ELF-1 (cell line): ENCODE measurements at places on chromosomes 1 and 21.

DNA sequence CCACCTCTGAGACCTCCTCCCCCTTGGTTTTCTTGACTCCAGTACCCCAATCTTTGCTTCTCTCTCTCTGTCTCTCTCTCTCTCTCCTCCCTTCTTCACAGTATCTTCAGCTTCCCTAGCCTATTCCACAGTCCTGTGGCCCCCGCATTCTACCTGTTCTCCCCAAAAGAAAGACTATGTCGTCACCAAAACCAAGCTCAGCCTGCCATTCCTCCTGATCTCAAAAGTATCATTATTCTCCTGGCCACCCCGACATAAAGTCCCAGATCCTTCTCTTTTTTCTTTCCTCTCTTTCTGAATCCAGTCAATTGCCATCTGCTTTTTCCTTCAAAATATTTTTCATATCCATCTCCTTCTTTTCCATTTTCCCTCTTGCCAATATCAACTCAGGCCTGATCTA, 23.7 kb upstream of the KHDRBS1 start:
- no peak for DNase-seq

DNA sequence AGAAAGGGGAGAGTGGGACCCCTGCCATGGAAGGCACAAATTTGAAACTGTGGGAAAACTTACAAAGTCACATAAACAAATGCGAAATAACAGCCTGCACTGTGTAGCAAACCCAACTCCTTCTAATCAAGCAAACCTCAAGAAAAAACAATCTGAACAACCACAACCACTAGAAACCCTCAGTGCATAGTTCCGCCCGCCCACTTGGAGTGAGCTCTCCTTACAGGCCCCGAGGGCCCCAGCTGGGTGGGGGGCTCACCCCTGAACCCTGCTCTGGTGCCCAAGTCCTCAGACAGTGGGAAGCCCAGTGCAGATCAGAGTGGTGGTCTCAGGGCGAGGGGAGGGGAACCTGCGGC, 931 bp upstream of the MXRA8 start:
- DNase-seq, result no peak

GRCh38 chr1:15994590-15995351, 9.3 kb upstream of the SRARP start:
- DNase-seq, result peak; percentile 62

GRCh38 chr1:15212954-15213291, 34.1 kb upstream of the FHAD1 start:
- no peak for DNase-seq

DNA sequence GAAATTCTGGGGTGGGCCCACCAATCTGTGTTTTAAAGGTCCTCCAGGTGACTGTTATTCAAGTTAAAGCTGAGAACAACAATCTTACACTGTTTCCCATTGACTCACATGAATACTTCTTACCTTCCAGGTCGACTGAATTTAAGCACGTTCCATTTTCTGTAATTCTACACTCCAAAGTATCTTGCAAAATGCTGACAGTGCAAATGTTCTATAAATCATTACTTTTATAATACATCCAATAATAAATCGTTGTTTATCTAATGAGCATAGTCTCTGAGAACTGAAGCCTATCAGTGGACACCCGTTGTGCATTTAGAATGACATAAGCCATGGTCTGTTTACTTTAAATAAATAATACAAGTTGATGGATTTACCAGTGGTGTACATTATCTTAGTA, 75.8 kb upstream of the FMO3 start:
- DNase-seq, result no peak

GRCh38 chr1:234839663-234840062, 229.7 kb upstream of the IRF2BP2 start:
- no peak for DNase-seq

- no peak for DNase-seq
Observed at GRCh38 chr1:151156515-151156819, at the start of gene TNFAIP8L2. Gene TNFAIP8L2, plus strand, starts transcription at chr1:151156649. Its CDS starts 2,049 bp downstream, at chr1:151158698.

- no peak for DNase-seq
Observed at GRCh38 chr1:168824418-168825065, 95.5 kb upstream of the DPT start.

DNA sequence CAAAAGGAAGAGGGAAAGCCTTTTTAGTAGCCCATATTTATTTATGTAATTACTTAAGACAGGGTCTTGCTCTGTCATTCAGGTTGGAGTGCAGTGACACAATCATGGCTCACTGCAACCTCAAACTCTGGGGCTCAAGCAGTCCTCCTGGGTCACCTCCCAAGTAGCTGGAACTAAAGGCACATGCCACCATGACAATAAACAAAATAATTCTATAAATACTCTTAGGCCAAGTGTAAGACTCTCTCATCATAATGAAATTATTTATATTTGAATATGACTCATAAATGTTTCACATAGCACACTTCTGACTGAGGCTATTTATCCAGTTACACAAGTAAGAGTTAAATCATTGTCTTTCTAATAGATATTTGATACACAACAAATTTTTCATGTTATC, 314.7 kb downstream of the AMY1C start:
- no peak for DNase-seq

DNA sequence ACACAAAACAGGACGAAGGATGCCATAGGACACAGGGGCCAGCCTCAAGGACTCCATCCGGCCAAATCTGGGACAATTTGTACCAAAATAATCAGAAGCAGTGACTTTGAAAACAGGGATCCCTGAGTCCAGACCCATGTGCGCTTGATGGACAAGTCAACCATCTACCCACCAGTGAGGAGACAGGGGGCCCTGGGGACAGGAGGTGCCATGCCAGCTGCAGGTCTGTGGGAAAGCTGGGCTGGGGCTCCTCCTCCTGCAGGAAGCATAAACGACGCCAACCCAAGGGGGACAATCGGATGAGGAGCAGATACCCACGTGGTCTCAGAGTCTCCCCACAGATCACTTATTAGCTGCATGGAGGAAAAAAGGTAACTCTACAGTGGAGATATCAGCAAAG, 50.6 kb downstream of the NPHP4 start:
- no peak for DNase-seq

DNA sequence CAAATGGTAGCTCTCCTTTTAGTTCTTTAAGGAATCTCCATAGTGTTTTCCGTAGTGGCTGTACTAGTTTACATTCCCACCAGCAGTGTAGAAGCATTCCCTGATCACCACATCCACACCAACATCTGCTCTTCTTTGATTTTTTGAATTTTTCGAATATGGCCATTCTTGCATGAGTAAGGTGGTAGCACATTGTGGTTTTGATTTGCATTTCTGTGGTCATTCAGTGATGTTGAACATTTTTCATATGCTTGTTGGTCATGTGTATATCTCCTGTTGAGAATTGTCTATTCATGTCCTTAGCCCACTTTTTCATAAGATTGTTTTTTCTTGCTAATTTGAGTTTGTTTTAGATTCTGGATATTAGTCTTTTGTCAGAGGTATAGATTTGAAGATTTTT, 84.6 kb upstream of the B3GALT2 start:
- DNase-seq, result no peak

DNA sequence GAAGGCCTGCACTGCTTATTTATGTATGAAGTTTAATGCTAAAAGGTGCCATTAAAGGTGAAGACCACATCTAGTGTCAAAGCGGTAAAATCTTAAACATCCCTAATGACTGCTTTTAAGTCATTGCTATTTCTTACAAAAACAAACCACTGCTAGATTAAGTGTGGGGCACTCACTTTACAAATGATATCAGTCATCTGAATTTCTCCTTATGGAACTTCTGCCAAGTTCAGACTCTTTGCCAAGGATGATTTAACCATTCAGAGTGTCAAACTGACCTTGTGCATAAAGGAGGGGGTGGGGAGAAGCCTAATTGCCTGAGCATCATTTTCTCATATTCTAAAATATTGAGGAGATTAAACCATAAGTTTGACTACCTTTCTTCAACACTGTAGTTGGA, 271.5 kb downstream of the TGFB2 start:
- no peak for DNase-seq

- no peak for DNase-seq
Observed at GRCh38 chr21:45574691-45575090, 32.5 kb upstream of the SLC19A1 start.

GRCh38 chr1:29749024-29749945, 513.0 kb downstream of the PTPRU start:
- DNase-seq, result no peak

- DNase-seq, result no peak
Observed at GRCh38 chr21:46295996-46296752, 10.0 kb downstream of the YBEY start.

- no peak for DNase-seq
Observed at GRCh38 chr1:237640011-237640671, 250.6 kb downstream of the ZP4 start.

DNA sequence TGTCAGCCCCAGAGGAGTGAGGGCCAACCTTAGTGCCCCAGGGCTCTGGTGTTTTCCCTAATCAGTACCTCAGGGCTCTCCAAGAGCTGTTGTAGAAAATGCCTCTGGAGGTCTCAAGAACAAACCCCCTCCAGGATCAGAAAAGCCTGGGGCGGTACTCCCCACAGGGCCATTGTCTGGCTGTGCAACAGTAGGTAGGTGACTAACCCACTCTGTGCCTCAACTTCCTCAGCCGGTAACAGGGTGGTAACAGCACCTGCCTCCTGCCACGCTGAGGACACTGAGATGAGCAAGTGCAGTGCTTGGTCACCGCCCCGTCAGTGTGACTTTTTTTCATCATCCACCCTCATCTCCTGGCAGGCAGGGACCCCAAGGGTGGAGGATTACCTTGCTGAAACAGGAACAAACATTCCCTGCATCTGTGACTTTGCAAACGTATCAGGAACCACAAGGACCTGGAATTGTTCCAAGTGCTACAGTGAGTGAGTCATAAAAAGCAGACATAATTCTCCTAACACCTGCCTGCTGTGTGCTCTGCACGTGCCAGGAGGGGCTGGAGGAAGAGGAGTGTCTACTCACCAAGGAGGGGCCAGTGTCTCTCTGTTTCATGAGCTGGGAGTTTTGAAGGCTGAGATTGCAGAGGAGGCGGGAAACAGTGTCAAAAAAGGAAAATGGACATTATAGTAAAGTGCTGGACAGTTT, 440.8 kb downstream of the NPHP4 start:
- no peak for DNase-seq

- DNase-seq, result no peak
Observed at GRCh38 chr1:160657250-160657781, 10.5 kb upstream of the SLAMF1 start.

DNA sequence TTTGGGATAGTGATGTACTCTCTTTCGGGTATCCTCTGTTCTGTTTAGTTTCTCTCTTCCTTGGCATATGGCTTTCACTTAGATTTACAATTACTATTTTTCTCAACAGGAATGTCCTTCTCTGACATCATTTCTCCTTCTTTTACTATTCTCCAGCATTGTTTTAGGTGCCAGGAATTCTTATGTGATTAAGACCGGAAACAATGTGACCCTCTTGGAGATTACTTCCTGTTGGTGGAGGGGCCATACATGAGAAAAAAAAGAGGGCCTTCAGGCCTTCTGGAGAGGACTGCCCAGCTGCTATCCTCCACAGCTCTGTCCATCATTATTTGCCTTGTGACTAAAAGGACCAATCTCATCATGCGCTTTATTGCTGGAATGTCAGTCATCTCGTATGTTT, 50.4 kb upstream of the ADAMTS5 start:
- no peak for DNase-seq

DNA sequence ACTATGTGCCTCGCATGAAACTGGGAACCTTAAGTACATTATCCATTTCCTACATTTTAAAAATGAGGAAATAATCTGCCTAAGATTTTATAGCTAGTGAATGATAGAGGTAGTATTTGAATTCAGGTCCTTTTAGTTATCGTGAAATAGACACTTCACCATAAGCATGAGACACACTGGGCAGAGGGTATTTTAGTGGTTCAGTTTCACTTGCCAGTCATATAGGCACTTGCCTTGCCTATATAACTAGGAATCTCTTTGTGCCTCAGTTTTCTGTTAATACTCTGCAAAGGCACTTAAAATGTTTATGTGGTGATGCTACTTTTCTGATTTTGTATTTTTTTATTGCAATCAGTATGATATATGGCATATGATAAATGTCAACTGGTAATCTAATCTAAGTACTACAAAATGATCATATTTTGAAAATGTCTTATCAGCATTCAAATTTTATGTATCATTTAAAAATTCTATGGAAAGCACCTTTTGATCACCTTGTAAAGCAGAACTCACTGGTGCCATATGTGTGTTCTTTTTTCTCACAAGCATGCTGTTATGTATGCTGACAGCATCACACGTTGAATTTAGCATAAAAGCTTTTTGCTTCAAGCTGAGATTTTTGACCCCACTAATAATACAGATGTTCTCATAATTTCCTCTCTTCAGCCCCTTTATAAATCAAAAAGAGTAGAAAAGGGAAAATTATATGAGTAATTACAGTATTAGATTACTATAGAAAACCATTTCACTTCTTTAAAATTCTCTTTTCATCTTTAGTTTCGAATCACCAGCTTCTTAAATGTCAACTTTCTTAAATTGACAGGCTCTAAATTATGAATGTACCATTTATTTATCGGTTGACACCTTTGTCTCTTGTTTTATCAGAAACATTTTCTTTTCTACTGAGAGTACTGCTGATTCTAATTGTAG, 52.6 kb downstream of the RPS6KC1 start:
- no peak for DNase-seq

DNA sequence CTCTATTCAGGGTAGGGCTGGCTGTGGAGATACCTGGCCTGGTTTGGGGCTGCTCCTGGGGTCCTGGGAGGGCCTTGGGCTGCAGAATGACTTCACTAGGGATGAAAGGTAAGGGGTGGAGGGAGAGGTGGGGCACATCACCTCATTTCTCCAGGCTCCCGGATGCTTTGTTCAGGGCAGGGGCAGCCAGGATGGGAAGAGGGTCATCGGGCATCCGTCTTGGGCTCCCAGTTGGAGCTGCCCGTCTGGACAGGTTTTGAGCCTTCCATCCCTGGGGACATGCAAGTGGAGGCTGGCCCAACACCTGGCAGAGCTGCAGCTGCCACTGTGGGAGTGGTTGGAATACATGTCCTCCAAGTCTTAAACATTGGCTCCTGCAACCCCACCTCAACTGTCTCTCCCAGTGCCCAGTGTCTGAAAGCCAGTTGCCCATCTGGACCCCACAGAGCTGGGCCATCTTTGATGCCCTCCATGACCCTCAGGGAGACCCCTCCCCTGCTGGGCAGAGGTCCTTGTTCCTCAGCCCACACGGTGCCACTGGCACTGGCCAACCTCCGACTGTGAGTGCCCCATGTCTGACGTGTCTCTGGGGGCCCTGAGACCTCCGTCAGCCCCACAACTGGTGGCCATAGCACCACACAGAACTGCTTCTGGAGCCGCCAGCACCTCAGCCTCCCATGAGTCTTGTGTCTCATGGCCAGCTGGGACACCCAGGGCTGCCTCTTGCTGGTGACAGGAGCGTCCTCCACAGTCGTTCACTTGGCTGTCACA, 52.8 kb downstream of the TRIM11 start:
- no peak for DNase-seq
